Astrocyte (in vitro differentiated cells and primary cell): ENCODE measurements at places on chromosomes 2 and 18.

DNA sequence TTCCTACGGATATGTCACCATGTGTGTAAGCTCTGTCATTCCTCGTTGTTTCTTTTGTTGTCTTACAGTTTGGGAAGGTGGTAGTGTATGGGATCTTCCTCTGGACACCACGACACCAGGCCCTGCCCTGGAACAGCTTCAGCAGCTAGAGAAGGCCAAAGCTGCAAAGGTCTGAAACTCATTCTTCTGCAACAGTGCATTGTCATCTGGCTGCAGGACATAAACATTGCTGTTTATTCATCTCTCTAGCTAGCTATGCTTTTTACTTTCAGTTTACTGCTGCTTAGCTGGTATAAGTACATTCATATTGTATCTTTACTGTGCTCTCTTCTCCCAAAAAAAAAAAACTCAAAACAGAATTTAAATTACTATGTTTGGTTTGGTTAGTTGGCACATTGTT lies 39.2 kb upstream of the KCNJ13 start:
- DNase-seq = no peak

DNA sequence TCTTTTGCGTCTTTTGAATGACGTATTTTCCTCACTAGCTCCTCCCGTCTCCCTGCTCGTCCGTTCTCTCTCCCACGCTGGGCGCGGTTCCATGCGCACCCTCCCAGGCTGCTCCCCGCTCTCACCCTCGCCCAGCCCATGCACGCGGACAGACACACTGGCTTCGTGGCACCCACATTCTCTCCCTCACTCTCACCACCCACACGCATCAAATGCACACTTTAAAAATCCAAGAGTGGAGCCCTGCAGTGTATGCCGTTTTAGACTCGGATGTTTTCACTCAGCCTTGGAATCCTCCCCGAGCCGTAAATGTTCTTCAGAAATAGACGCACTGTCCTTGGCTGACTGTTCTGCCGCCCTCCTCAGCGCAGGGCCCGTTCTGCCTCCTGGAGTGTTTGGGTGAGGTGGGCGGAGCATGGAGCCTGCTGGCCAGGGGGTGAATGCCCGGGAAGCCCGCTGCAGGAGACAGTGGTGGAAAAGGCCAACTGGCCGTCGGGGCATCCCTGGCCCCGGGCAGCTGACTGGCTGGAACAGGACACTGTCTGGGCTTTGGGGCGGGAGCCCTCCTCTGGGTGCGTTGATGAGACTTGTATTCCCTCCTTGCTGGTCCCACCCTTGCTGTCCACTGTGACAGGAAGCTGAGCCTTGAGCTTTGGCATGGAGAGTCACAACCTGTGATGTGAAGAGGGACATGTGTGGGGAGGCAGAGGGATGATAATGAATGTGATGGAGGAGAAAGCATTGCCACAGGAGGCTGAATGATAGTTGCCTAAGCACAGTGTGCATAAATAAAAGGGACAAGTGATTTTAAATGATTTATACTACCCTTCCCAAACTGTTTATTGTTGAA lies 35.4 kb upstream of the LYPD6B start:
- no peak for DNase-seq

- peak; percentile 16 for DNase-seq
Observed at GRCh38 chr2:157853211-157853610, 22.9 kb downstream of the ACVR1 start.

- DNase-seq = peak; percentile 72
Observed at GRCh38 chr2:33425586-33426031, 50.8 kb upstream of the RASGRP3 start.

- DNase-seq = no peak
Observed at GRCh38 chr2:191951376-191951775, 104.5 kb upstream of the CAVIN2 start.

- peak; percentile 22 for DNase-seq
Observed at GRCh38 chr2:232502911-232503808, 15.5 kb upstream of the ECEL1 start.

GRCh38 chr18:13548966-13549879 lies 177.1 kb downstream of the FAM210A start:
- DNase-seq = no peak

GRCh38 chr2:200122683-200123082 lies 167.3 kb downstream of the MAIP1 start:
- no peak for DNase-seq

DNA sequence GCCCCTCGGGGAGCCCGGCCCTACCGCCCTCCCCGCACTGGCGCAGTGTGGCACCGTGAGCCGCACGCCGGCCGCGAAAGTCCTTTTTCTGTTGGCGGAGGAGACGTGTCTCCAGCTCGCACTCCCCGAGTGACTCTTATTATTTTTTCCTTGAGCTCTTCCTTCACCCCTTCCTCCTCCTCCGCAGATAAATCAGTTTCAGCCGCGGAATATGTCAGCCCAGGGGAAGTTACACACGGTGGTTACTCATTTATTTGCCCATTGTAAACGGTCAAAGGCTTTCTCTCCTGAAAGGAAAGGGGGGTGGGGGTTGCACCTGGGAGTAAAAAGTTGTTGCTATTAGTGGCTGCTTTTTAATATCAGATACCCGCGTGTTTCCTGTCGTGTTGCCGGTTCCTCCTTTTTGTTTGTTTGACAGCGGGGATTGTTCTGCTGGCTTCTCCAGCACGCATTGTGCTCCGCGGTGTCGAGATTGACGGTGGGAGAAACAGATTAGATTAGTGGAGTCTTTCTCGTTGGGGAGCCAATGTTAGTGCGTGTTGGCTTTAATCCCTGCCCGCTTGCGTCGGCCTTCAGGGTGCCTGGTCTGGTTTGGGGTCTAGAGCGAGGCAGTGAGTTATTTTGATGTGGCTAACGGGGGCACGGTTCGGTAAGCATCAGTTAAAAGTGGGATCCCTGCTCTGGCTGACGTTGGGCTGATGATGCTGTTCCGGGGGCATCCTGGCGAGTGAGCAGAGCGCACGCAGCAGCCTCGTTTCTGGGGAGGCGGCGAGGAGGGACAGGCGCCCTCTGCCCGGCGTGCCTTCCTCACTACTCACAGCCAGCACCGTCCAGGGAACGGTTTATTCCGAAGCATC lies 1.6 kb downstream of the CRIM1 start:
- DNase-seq = peak; percentile 78

- DNase-seq = no peak
Observed at GRCh38 chr2:190723397-190724090, 74.7 kb downstream of the NAB1 start.

- no peak for DNase-seq
Observed at GRCh38 chr2:160741815-160742214, 248.2 kb upstream of the RBMS1 start.

DNA sequence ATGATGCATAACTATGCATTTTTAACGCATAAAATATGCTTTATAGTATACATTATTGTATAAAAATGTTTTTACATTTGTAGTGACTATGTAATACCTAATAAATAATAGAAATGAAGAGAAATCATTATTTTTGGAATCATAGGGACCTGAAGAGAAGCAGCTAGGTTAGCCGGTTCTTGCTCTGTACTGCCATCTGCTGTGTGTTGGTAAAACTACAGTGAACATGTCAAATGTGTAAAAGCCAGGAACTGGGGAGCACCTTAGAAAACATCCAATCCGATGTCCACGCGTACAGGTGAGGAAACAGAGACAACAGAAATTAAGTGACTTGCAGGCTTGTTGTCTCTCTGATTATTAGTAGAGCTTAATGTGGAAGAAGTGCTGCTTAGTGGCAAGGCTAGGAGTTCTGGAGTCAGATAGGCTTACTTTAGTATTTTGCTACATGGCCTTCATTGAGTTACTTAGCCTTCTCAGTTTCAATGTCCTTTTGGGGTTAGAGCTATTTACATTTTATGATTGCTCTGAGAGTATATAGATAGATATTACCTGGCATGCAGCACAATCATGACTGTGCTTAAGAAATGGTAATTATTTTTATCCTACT lies 386.5 kb downstream of the DLGAP1 start:
- DNase-seq = peak; percentile 22

DNA sequence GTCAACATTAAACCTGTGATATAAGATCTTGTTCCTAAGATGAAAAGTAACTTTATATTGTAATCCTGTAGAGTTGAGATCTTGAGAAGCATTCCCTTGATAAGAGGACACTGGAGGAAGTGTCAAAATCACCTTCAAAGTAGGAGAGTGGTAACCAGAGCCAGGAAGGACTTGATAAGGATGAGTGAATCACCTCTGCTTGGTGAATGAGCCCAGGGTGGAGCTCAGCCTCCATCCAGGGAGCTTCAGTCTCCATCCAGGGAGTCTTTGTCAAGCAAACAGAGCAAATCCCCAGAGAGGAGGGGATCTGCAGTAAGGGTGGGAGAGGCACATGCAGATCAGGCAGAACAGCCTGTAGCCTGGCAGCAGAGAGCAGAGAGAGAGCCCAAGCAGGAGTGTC lies 167.1 kb upstream of the SIX2 start:
- DNase-seq = peak; percentile 27

- DNase-seq = no peak
Observed at GRCh38 chr18:58800582-58800981, 64.1 kb upstream of the ZNF532 start.

- no peak for DNase-seq
Observed at GRCh38 chr2:105869341-105869740, 124.6 kb downstream of the NCK2 start.

- DNase-seq = no peak
Observed at GRCh38 chr2:129422028-129422427, 557.4 kb upstream of the RAB6C start.

GRCh38 chr2:69618362-69618761 lies 25.2 kb downstream of the AAK1 start:
- DNase-seq = peak; percentile 24

- peak; percentile 86 for DNase-seq
Observed at GRCh38 chr2:54471221-54471711, 15.1 kb downstream of the SPTBN1 start.

GRCh38 chr2:104866883-104867812 lies 13.2 kb downstream of the POU3F3 start:
- peak; percentile 6 for DNase-seq

DNA sequence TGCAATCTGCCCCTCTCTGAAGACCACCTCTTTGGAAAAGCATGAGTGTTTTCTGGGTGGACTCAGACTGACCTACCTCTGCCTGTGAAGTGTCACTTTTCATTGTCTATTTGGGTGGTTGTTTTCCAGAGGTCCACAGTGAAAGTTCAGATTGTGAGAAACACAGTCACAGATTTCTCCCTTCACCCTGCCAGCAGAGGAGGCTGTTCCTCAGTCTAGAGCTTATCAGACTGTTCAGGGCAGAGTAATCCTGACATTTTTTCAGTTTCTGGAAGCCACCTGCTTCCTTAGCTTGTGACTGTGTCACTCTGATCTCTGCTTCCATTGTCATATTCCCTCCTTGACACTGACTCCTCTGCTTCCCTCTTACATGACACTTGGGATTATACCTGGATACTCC lies 55.4 kb upstream of the RMP24 start:
- no peak for DNase-seq

DNA sequence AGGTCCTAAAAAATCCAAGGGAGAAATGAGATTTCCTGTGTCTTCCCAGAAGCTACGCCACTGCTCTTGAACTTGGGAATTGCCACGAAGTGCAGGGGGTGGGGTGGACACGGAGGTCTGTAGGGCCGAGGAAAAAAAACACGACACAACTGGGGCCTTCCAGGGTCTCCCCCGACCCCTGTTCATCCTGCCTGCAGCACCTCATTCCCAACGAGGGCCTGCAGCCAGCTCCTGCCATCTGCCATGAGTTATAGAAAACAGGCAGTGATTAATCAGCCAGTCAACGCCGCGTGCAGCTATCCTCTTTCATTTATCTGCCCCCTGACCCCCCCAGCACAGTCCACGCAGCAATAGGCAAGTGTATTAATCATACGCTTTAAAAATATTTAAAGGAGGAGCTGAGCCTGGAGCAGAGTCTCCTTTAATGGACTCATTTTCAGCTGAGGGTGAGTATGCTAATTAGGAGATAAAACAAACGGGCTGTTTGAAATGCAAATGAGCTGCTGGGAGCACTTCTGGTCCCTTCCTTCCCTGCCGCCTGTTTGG lies 209.9 kb downstream of the TFCP2L1 start:
- DNase-seq = peak; percentile 96

- peak; percentile 34 for DNase-seq
Observed at GRCh38 chr18:9971313-9971920, 57.6 kb downstream of the VAPA start.

DNA sequence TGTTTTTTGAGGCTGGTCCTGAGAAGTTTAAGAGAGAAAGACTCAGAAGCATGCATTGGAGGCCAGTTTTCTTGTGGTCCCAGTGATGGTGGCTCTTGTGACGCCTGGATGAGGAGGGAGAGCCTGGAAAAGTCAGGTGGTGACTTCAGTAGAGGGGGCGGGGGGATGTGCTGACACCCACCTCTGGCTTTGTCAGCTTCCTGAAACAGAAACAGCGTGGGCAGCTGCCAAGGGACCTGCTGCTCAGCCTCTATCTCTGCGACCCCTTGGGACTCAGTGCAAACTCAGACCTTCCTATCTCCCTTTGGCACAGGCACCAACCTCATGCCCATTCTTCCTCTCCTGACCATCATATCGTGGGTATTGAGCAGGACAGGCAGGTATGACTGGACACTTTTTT lies 6.4 kb downstream of the TGFBRAP1 start:
- no peak for DNase-seq

- peak; percentile 86 for DNase-seq
Observed at GRCh38 chr18:8707556-8708300, 2.4 kb downstream of the MTCL1 start.

DNA sequence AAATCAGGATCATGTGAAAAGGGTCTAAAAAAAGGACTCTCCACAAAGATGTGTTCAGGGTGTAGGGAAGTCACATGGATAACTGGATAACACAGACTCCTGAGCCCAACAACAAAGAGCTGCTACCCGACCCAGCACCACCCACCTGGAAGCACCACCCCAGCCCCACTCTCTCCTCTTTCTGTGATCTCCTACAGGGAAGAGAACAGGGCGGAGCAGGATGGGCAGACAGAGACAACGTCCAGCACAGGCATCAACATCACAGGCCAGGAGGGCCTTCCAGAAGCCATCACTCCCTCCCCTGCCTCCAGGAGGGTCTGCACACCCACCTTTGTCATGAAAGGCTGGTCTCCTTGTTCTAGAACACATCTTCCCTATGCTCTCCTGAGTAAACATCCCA lies 1.3 kb upstream of the CIB4 start:
- no peak for DNase-seq

DNA sequence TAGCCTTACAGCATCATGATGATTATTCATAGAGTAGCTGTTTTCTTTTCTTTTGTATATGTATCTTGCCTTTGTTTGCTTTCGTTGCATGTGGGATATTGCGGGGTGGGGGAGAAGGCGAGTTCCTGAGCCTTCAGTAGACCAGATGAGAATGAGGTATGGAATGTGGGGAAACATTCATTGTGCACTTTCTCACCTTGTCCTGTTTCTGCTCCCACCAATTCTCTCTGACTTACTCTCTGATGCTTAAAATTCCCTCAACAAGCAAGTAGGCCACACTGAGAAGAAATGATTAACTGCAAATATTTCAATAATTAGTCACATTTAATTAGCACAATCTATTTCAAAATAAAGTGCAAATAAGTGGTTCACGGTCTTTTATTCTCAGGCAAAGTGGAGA lies 31.0 kb downstream of the GKN2 start:
- DNase-seq = peak; percentile 82

DNA sequence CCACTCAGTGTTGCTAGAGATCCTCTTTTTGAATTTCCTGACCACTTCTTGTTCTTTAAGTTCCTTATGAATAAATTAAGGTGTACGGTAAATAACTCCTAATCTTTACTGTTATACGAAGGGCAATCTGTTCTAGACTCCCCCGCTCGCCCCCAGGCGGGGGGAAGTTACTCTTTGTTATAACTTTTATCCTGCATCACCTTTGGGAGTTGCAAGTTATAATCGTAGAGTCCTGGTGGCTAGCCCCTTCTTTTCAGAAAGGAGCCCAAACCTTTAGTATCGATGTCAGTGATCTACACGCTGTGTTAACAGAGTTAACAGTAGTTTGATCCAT lies 652 bp downstream of the GCA start:
- DNase-seq = no peak

GRCh38 chr2:134220344-134220974 lies 33.4 kb upstream of the MGAT5 start:
- DNase-seq = peak; percentile 24
